ENCODE measurements at places on chromosomes 11 and 22.

DNA sequence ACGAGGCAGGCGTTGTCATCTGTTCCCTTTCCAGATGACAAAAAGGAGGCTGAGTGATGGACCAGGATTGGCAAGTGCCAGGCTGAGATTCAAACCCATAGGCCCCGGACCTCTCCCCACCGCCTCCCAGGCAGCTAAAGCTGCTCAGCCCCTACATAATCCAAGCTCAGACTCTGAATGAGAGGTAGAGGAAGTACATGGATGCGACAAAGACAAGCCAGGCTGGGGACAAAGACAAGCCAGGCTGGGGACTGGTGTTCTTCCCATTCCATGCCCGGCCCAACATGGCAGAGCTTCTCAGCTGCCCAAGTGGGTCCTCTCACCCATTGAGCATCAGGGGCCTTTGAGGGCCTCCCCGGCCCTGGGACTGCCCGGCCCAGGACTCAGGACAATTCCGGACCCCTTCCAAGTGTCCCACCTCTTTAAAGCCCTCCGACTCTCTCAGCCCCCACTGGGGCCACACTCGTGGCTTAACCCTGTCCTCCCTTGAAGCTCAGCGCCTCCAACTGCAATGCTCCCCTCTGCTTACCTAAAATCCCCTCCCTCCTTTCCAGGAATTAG is 4.8 kb downstream of the MFNG start:
- no peak for DNase-seq

DNA sequence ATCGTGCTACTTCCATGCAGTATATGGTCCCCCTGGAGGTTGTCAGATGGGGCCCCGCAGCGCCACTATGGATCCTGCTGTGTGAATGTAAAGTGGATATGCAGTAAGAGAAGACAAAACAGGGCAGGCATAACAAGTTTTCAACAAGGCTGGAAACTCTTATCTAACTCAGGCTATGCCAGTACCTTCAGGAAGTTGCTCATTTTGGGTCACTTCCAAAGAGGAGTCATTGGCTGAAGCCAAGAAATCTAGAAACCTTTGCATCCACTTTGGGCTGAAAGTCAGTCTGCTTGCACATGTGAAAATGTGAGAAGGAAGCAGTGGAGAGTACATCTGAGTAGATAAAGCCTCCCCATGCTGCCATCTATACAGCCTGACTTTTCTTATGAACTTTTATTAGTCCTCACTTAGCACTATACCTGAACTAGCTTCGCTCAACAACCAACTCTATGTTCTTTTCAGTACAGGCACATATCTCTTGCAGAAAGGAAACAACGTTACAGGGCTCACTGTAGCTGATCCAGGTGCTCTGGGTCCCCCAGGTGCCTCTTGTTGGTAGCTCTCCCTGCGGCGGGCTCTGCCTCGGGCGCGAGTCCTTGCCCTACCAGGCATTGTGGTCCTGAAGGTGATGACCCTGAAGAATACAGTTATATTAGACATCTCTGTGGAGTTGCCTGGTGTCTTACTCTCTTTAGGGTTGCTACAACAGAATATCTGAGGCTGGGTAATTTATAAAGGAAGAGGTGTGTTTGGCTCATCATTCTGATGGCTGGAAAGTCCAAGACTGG is 12.4 kb downstream of the PIWIL3 start:
- DNase-seq = no peak

GRCh38 chr11:119188067-119188466 is 2.8 kb downstream of the NHERF4 start:
- DNase-seq = no peak

- DNase-seq = peak; percentile 69
Measured at GRCh38 chr11:74321487-74322188, 10.2 kb upstream of the P4HA3 start.

- no peak for DNase-seq
Measured at GRCh38 chr11:119378851-119379465, 2.5 kb downstream of the USP2 start.
